Astrocyte of the spinal cord (primary cell): ENCODE measurements at places on chromosomes 11 and 22.

- DNase-seq = no peak
These were observed 2.1 kb downstream of the UBE2L3 start for GRCh38 chr22:21569459-21570170.

- DNase-seq = no peak
These were observed 1.4 kb downstream of the CLDN5 start for GRCh38 chr22:19522881-19523239.

GRCh38 chr11:66852466-66853241 is 4.2 kb upstream of the LRFN4 start:
- DNase-seq = no peak

GRCh38 chr11:2089536-2090165 is 49.5 kb downstream of the IGF2 start:
- peak; percentile 35 for DNase-seq

GRCh38 chr22:29780220-29780619 is 13.1 kb downstream of the UQCR10 start:
- no peak for DNase-seq

GRCh38 chr11:123313262-123313661 is 116.8 kb upstream of the GRAMD1B start:
- DNase-seq = no peak

GRCh38 chr11:117439256-117439655 is 111.6 kb downstream of the CEP164 start:
- DNase-seq = no peak

DNA sequence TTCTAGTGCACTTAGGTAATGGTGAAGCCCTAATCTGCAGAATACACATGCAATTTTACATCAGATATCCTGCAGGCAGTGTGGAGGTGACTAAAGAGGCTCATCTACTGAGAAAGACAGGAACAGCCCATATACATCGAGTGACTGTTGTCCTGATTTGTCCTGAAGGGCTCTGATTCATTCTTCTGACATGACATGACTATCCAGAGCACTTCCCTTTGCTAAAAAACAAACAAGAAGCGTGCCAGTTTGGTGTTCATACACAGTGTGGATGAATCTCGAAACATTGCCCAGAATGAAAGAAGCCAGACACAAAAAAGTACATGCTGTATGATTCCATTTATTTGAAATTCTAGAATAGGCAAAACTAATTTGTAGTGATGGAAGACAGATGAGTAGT is 48.0 kb upstream of the AMPD3 start:
- DNase-seq = no peak
